Fibroblast of lung (primary cell): ENCODE measurements at places on chromosomes 1 and 21. TPM values are rescaled to one million over a fixed set of nuclear protein-coding genes. Genes with fewer than 3 reads are reported as not detected.
A peak's percentile ranks its signal among the peaks of the same experiment; 100 is the strongest.

GRCh38 chr1:11498956-11499594 lies 20.1 kb downstream of the DISP3 start:
- no peak for DNase-seq

DNA sequence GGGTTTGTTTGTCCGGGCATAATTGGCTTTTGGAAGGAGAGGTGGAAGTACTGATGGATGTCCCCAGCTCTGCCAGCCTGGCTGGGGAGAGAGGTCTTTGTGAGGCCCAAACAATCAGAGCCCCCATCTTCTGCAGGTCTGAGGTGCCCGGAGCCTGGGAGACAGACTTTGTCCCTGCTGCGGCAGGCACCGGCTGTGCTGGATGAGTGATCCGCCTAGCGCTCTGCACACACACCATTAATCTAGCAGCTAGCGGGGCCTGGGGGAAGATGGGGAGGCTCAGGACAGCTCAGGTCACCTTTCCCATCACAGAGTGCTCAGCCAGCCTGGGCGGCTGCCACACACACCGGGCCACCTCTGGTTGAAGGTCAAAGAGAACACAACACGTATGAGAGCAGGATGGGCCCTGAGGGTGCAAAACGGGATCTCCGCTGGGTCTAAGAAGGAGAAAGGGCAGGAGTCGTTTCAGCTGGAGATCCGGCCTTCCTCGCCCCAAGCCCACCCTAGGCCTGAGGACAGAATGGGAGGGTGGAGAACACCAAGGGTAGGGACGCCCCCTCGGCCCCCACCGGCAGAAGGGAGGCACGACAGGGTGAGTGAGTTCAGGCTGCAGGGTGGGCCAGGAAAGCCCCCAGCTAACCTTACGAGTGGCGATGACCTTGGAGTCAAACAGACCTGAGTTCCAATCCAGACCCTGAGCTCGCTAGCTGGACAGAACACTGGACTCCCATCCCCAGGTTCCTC lies 341.8 kb downstream of the NPHP4 start:
- no peak for DNase-seq

ADAMTS4 gene
- total RNA-seq: 0.51 and 1.3 TPM in 2 replicates

- DNase-seq: no peak
Measured at GRCh38 chr1:10637834-10638558, 158.4 kb downstream of the CASZ1 start.

EDARADD gene
- total RNA-seq: not detected in 2 replicates

GRCh38 chr1:185996211-185996610 lies 262.0 kb downstream of the HMCN1 start:
- DNase-seq: peak; percentile 74

RHBDL2 gene
- 0.26 and 1.5 TPM in 2 replicates for total RNA-seq

DNA sequence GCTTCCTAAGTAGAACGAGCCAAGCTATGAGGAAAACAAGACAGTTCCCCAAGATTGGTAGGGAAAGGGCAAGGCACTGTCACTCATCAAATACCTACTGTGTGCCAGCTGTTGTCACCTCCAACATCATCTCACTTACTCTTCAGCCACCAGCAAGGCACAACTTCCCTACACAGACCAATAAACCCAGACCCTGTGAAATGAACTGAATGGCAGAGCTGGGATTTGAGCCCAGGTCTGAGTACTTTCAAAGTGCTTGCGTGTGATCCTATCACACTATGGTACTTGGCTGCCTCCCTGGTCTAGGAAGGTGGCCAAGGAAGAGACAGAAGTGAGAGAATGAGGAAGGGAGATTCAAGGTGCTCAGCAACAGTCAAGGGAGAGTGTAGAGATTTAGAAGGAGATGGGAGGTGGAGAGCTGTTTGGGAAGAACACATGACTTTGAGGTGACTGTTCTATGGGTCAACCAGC lies 16.7 kb upstream of the TRIM63 start:
- DNase-seq: peak; percentile 45

RASSF5 gene
- 1.8 and 3.0 TPM in 2 replicates for total RNA-seq

DNA sequence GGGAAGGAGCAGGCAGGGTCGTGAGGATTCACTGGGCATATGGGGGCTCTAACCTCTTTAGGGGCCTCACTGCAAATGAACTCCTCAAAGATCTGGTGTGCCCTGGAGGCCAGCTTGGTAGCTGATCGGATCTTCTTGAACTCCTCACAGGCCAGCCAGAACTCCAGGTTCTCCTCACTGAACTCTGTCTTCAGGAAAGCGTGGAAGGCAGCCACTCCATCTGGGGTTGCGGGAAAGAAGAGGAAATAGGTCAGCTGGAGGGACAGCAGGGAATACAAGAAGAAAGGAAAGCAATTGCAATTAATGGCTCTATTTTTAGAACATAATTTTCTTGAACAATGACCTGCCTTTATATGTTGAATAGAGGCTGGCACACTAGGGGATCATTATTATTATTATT lies 2.3 kb downstream of the RGS16 start:
- DNase-seq: no peak

DNA sequence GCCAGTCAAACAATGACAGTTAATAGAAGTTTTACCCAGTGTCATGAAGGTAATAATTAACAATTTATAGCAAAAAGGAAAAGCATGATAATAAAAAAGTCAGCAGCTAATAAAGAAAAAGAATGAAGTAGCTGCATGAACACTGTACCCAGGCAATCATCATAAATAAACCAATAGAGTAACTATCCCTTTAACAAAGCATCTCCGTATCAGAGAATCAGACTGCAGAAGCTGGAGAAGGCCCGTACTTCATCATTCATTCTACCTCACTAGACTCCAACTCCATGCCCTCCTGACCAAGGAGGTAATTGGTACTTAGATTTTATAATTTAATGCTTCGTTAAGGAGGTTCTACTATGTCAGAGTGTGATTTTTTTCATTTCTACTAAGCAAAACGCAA lies 140.5 kb downstream of the NEGR1 start:
- DNase-seq: no peak

ST6GALNAC5 gene
- 0.83 and 1.3 TPM in 2 replicates for total RNA-seq

DNA sequence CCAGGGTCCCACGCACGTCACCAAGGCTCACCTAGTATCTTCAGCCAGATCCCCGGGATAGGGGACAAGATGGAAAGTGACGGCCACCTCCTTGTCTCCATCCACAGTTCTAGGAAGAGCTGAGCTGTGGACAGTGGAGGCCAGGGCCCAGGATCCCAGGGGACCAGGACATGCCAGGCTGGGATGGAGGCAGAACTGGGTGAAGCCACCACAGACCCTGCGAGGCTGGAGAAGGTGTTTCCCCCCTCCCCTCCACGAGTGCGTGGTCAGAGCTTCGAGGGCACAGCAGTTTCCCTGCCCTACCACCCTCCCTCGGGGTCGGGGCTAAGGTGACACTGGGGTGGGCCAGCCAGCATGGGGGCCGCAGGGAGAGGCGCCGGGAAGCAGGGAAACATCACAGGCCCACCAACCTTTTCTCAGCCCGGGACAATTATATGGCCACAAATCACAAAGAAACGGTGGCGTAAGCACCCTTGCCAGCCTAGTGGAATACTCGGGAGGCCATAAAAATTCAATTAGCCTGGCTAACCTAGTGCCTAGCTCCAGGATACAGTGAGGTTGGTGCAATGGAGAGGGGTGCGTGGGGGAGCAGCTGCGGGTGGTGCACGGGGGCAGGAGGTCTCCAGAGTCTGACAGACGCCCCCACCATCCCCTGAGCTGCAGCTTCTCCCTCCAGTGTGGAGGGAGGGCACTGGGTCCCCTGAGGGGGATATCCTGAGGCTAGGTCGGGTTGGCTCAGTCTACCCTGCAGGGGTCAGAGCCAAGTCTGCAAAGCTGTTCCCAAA lies 13.4 kb downstream of the DRAXIN start:
- DNase-seq: no peak

- peak; percentile 67 for DNase-seq
Measured at GRCh38 chr21:33825915-33826314, 89.7 kb downstream of the ATP5PO start.

- DNase-seq: no peak
Measured at GRCh38 chr1:212149566-212149965, 114.0 kb downstream of the DTL start.
